Stimulated activated CD8-positive, alpha-beta memory T cell treated with anti-CD3 and anti-CD28 coated beads, Interleukin-4, amount 100 ng/mL, for 1 hour (primary cell): ENCODE measurements at places on chromosomes 4 and X.

DNA sequence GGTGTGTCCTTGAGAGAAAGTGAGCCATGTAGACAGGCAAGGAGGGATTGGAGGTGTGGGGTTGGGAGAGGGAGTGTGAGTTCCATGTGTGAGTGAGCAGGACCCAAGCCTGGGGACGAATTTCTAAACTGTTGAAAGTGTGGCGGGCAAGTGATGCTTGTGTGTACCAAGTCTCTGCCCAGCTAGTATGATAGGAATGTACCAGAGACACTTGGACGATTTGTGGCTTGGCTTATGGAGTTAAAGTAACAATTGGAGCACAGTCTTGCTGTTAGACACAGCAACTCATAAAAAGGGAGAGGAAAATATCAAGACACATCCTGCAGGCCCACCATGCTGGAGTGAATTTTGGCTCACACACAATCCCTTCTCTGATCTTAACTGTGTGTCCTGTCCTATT is 8.5 kb downstream of the PTTG2 start:
- DNase-seq, result no peak

DNA sequence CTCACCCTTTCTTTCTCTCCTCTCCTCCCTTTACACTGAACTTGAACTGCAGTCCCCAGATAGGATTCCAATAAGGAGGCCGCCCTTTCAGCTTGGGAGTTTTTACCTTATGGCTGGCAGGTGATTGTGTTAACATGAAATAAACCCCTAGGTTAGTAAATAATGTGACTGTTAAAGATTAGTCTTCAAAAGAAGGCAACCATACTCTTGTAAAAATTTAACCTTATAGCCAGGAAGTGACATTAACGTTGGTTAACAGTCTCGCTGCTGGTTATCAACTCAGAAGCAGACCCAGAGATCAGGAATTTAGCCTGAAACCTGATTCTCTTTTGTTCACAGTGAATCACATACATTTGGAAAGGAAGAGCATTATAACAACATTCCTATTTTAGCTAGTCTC is 15.2 kb downstream of the FHDC1 start:
- no peak for DNase-seq

- no peak for DNase-seq
Observed at GRCh38 chr4:145566086-145566708, 53.0 kb upstream of the MMAA start.

- no peak for DNase-seq
Observed at GRCh38 chr4:94219402-94219801, 11.7 kb downstream of the SMARCAD1 start.

- DNase-seq, result no peak
Observed at GRCh38 chrX:94758130-94758529, 1084.1 kb downstream of the FAM133A start.

- no peak for DNase-seq
Observed at GRCh38 chrX:75547783-75548182, 24.9 kb upstream of the ZDHHC15 start.

DNA sequence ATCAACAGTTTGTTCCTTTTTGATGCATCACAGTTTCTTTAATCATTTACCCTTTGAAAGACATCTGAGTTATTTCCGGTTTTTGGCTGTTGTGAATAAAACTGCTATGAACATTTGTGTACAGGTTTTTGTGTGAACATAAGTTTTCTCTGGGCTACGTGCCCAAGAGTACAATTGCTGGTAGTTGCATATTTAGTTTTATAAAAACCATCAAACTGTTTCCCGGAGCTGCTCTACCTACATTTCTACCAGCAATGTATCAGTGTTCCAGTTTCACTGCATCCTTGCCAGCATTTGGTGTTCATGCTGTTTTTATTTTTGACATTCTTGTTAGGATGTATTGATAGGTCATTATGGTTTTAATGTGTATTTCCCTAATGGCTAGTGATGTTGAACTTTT is 17.3 kb downstream of the KDM6A start:
- no peak for DNase-seq

- DNase-seq, result no peak
Observed at GRCh38 chr4:56038487-56039162, 89.9 kb downstream of the CEP135 start.

- DNase-seq, result no peak
Observed at GRCh38 chr4:74873545-74874301, 59.2 kb upstream of the PARM1 start.

GRCh38 chr4:104424475-104424941 is 70.2 kb downstream of the CXXC4 start:
- no peak for DNase-seq

GRCh38 chr4:77449171-77449570 is 156.4 kb upstream of the CXCL13 start:
- no peak for DNase-seq

DNA sequence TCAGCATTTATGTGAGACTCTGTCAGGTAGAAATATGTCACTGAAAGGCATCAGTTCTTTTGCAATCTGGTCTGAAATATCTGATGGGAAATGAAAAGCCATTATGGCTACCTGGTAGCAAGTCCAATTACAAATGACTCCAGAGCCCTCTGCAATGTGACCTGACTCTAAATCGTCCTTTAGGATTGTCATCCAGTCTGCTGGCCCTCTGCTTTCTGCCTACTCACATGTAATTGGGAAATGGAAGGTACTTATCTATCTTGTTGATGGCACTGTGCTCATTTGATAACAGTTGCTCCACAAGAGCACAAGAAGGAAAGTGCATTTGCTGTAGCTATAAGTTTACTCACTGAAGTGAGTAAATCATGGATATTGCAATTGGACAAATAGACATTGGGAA is 799.8 kb downstream of the RAPGEF2 start:
- DNase-seq, result no peak

- DNase-seq, result no peak
Observed at GRCh38 chr4:106690487-106690886, 321.9 kb upstream of the GIMD1 start.

GRCh38 chr4:28479666-28480065 is 1619.0 kb downstream of the STIM2 start:
- no peak for DNase-seq

DNA sequence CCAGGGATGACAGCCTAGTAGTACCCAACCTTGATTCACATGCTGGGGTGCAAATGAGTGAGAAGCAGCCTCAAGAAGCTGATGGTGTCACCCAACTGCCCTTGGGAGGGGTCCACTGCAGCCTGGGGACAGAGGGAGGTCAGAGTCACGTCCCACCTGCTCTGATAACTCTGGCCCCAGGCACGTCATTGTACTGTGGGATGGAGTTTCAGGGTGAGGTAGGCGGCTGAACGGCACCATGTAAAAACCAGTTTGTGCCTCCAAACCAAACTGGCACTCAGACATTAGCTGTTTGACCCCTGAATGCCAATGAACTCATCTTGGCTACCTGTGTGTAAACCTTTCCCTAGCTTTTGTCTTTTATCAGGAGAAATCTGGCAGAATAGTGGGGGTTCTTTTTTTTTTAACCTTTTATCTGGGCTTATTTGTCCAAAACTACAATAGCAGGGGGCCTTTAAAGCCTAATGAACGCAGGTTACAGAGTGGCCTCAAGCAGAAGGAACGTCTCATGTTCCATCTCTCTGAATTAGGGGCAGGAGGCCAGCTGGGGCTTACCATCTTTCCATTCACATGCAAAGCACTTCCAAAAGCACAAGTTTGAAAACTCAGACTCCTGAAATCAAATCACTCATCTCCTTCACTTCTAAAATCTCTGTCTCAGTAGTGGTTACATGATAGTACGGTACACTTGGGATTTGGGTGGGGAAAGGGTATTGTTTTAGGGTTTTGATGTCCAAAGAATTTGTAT is 89.4 kb downstream of the IRF2 start:
- DNase-seq, result no peak

DNA sequence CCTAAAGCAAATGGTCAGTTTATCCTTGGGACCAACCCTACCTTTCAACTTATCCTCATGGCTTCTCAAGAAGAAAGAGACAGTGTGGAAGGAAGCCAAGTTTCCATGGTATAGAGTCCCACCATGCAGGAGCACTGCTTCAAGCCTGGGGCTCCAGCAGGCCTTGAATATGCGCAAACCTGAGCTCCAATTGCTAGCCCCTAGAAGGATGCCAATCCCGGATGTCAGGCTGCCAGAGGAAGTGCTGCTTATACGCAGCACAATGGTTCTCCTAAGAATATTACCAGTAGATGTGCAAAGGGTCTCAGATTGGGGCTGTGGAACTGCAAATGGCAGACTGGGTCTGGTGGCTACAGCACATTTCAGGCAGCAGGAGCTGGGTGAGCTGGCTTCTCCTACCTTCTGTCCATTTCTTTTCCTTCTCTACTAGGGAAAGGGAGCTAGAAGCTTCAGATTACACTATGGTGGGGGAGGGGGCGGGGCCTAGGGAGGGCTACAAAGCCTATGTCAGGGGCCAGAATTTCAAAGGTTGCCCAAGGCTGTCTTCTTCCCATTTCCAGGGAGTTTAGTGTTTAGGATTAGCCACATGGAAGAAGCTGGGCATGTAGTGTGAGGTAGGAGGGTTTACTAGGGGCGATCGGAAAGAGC is 40.7 kb upstream of the CITED1 start:
- DNase-seq, result no peak

DNA sequence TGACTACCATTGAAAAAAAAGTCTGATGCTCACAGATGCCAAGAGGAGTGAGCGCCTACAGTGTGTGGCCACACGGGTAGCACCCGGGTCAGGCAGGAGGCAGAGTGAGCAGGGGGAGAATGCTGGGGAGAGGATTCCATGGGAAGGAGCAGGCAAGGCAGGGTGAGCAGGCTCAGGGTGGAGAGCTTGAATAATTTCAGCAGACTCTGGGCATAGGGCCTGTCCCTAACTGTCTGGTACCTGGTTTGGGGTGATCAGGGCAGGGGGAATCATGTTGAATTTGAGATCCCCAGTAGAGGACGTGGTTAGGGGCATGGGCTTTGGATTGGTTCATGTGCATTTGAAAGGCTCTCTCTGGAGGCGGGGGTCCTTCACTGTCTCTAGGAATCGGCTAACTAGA is 51.2 kb upstream of the TLR3 start:
- DNase-seq, result no peak

DNA sequence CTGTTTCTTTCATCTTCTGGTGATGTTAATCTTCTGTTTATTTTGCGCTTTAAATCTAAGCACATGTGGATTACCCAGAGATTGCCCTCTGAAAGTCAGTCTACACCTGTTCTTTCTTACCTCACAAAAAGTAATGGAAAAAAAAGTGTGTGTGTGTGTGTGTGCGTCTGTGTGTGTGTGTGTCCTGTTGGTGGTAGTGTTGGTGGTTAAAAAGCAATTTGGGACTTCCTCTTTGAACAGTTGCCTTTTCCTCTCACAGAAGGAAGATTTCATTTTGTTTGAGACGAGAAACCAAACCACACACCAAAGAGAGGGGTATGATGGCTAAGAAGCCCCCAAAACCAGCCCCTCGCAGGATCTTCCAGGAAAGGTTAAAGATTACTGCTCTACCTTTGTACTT is at the start of gene STAP1:
Gene STAP1, plus strand, starts transcription at position 235 of the 400 bp plus-strand sequence. Its CDS starts 83 bp downstream, at position 318.
- DNase-seq, result no peak

DNA sequence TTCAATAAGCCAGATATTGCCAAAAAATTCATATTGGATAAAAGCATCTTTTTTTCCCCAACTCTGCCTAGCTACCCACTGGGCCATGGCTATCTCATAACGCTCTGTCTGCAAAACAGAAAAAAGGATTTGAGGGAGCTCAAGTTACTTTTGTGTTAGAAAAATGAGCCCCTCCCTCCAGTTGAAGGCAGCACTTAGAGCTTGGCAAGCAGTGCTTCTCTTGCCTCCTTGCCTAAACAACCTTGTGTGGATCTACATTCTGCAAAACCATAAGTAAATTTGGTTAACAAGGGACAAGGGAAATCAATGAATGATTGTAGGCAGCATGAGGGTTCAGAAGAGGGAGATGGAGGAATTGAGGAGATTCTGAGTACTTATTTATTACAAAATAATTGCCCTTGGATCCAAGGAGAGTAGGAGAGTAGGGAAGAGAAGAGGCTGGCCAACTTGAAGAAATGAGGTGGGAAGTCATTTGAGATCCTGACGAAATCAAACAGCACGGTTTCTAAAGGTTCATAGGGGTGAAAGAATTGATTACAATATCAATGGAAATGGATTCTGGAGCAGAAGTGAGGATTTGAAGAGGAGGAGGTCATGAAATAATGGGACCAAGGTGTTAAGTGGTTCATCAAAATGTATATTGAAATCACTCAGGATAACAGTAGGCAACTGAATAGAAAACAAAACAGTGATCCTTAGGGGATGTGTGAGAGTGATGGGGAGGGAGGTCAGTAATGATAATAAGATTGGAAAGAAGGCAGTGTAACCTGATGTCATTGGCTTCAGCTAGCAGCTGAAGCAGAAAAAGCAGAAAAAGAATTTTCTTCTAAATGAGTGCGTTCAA is 434.8 kb upstream of the IGFBP7 start:
- DNase-seq, result no peak

- no peak for DNase-seq
Observed at GRCh38 chr4:128501239-128501638, 213.6 kb upstream of the PGRMC2 start.

DNA sequence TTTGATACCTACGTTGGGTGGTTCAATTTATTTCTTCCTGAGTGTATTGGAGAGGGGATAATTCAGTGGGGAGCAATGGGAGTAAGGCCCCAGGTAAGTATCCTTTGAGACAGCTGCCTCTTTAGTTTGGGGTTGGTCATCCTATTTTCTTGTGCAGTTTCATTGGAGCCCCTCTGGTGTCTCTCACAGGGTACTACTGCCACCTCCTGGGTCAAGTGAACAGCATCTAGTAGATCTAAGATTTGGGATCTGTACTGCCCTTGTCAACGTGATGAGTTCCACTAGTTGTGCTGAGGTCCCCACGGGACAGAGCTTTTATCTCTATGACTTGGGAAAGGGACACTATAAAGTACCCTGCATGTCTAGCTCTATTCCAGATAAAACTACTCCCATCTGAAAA is 80.6 kb downstream of the PBDC1 start:
- DNase-seq, result no peak
